Breast epithelium (tissue), 4 donors: ENCODE measurements at places on chromosomes 4 and X. TPM values are rescaled to one million over a fixed set of nuclear protein-coding genes. Genes with fewer than 3 reads are reported as not detected.

DNA sequence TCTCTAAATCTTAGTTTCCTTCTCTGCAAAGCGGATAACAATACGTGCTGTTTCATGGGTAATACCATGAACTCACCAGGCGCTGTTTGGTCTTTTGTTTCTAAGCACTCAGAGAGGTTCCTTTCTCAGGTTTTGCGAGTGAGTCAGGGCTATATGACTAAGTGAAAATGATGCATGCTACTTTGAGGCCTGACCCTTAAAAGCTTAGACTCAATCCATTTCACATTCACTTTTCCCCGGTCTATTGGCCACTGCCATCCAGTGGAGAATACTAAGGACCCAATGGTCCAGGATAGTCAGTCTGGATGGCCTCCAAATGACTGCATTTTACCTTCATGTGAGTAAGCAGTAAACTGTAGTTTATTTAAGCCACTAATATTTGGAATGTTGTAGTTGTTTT lies 400.8 kb upstream of the SLIT2 start:
- no peak overlapping the region for H3K4me3 ChIP-seq
- no peaks in the 10 kb centered on the region for H3K4me1 ChIP-seq
- H3K27me3 ChIP-seq = no peaks in the 10 kb centered on the region

- H3K27ac ChIP-seq = no peak overlapping the region
- H3K4me3 ChIP-seq = no peak overlapping the region
Observed at GRCh38 chrX:8204169-8204935, 33.3 kb upstream of the VCX2 start.

DNA sequence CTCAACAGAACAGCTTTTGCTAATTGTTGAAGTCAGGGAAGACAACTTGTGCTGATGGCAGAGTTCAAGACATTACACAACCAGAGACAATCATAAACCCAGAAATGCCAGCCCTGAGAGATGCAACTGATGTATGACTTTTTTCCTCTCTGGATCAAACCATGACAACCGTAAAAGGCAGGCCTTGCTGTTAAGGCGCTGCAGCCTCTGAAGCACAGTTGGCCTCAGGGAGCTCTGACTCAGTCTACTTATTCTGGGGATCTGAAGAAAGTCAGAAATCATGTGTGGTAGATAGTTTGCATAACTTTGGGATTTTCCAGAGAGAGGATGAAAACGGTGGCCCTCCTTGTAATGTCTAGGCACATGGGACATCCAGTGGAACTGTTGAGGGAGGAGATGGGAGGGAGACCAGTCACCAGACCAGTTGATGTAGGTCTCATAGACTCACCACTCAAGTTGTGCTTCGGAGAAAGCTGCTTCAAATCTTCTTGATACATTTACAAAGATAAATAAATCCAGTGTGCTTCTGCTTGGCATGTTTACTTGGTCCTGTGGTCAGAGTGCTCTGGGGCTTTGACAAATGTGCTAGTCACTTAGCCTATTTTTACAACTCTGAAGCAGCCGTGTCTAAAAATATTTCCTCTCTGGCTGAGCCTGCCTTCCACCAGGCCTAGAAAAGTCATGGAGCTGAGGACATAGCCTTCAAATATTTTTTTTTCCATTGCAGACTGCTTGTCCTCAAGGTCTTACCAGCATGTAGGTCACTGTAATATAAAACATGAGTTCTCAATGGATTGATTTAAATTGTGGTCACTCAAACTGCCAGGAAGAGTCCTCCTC lies 7.5 kb downstream of the HADH start:
- H3K4me1 ChIP-seq = peaks cover 4% of the 10 kb centered on the region
- no peak overlapping the region for H3K4me3 ChIP-seq
- no peaks in the 10 kb centered on the region for H3K27me3 ChIP-seq

DNA sequence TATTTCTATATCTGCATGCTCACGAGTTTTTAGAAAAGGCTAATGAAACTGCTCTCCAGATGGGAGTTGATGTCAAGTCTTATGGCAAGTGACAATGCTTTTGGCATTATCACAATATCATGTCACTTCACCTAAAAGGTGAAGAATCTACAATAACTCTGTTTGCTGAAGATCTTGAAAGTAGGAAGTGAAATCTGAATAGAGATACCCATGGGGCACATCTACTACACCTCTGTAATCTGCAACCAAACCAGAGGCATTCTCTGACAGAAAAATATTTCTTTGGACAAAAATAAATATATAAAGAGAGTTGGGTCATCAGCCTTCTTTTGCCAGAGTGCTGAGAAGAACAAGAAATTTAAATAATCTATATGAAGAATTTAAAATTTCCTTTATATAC lies 3.9 kb upstream of the VAMP7 start:
- no peak overlapping the region for H3K4me3 ChIP-seq
- no peak for DNase-seq
- H3K27me3 ChIP-seq = no peaks in the 10 kb centered on the region
- no peak overlapping the region for H3K27ac ChIP-seq

DNA sequence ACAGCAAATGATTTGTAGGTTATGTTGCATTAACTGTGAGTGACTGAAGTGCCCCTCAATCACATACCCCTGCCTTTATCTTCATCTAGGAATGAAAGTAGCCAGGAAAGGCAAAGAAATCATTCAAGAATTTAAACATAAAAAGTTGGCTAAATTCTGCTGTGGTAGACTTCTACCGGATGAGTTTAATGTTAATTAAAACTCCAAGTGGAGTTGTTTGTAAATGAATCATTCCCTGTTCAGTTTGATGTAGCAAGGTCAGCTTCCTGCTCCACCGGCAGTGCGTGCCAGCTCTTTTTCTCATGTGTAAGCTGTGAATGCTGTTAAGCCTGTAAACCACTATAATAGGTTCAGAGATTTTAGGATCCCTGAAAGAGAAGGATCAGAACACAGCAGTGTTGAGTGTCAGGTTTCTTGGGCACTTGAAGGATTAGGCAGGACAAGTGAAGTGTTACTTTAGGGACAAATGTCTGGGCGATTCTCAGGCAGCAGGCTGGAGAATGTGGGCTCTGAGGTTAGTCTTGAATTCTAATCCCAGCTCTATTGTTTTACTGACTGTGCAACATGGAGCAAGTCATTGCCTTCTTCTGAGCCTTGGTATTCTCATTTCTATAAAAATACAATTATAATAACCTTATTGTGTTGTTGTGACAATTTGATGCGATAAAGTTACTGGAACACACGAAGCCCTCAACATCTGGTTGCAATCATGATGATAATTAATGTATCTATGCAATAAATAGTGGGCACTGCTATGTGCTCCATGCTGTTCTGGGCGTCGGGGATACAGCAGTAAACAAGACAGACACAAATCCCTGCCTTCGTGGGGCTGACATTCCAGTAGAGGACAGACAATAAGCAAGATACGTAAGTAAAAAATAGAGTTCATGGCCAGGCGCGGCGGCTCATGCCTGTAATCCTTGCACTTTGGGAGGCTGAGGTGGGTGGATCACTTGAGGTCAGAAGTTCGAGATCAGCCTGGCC lies 112.0 kb downstream of the SHROOM3 start:
- H3K4me3 ChIP-seq = no peak overlapping the region
- no peaks in the 10 kb centered on the region for H3K36me3 ChIP-seq
- H3K4me1 ChIP-seq = no peaks in the 10 kb centered on the region
- H3K27me3 ChIP-seq = no peaks in the 10 kb centered on the region

GRCh38 chr4:158778156-158778711 lies 9.4 kb downstream of the FNIP2 start:
- no peaks in the 10 kb centered on the region for H3K36me3 ChIP-seq
- no peak for DNase-seq
- H3K27ac ChIP-seq = no peak overlapping the region

GRCh38 chr4:57110640-57111511 lies 691 bp upstream of the IGFBP7 start:
- no peaks in the 10 kb centered on the region for H3K4me1 ChIP-seq
- DNase-seq = peak; percentile 24
- H3K4me3 ChIP-seq = peak overlapping the region; percentile 93
- no peaks in the 10 kb centered on the region for H3K36me3 ChIP-seq

GRCh38 chr4:55399581-55399980 lies 3.8 kb downstream of the TMEM165 start:
- H3K4me3 ChIP-seq = no peak overlapping the region
- no peaks in the 10 kb centered on the region for H3K4me1 ChIP-seq
- H3K36me3 ChIP-seq = no peaks in the 10 kb centered on the region
- H3K27ac ChIP-seq = peak overlapping the region; percentile 73
- DNase-seq = no peak

DNA sequence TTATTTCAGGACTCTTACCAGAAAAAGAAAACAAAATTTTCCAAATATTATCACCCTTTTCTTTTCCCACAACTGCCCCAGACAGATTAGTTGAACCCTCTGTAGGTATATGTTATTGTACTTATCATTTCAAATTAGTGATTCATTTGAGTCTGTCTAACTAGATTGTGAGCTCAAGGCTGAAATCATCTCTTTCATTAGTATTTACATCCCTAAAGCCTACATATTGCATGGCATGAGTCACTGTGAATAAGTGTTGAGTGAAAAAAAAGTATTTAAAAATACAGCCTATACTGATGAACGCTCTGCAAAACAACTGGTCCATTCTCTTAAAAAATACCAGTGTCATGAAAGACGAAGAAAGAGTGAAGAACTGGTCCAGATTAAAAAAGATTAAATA lies 3.9 kb downstream of the PAGE3 start:
- peaks cover 24% of the 10 kb centered on the region for H3K27me3 ChIP-seq
- H3K27ac ChIP-seq = no peak overlapping the region
- no peaks in the 10 kb centered on the region for H3K36me3 ChIP-seq
- H3K4me3 ChIP-seq = no peak overlapping the region
- H3K4me1 ChIP-seq = no peaks in the 10 kb centered on the region

GRCh38 chrX:40153345-40154249 lies 55.8 kb upstream of the BCOR start:
- no peaks in the 10 kb centered on the region for H3K4me1 ChIP-seq
- DNase-seq = no peak
- H3K27ac ChIP-seq = peak overlapping the region; percentile 39
- no peaks in the 10 kb centered on the region for H3K36me3 ChIP-seq
- no peaks in the 10 kb centered on the region for H3K27me3 ChIP-seq

GRCh38 chr4:26432419-26432818 lies 57.9 kb downstream of the CCKAR start:
- no peak overlapping the region for H3K27ac ChIP-seq
- no peaks in the 10 kb centered on the region for H3K27me3 ChIP-seq
- no peaks in the 10 kb centered on the region for H3K4me1 ChIP-seq
- DNase-seq = no peak
- H3K4me3 ChIP-seq = no peak overlapping the region

- DNase-seq = no peak
- H3K4me3 ChIP-seq = no peak overlapping the region
- H3K27ac ChIP-seq = no peak overlapping the region
- no peaks in the 10 kb centered on the region for H3K4me1 ChIP-seq
Observed at GRCh38 chrX:87664381-87664780, 146.8 kb downstream of the KLHL4 start.

- no peaks in the 10 kb centered on the region for H3K27me3 ChIP-seq
- no peak for DNase-seq
- no peak overlapping the region for H3K4me3 ChIP-seq
- no peaks in the 10 kb centered on the region for H3K4me1 ChIP-seq
- no peaks in the 10 kb centered on the region for H3K36me3 ChIP-seq
- H3K27ac ChIP-seq = no peak overlapping the region
Observed at GRCh38 chr4:180603791-180604190, 1639.4 kb upstream of the TENM3 start.

DNA sequence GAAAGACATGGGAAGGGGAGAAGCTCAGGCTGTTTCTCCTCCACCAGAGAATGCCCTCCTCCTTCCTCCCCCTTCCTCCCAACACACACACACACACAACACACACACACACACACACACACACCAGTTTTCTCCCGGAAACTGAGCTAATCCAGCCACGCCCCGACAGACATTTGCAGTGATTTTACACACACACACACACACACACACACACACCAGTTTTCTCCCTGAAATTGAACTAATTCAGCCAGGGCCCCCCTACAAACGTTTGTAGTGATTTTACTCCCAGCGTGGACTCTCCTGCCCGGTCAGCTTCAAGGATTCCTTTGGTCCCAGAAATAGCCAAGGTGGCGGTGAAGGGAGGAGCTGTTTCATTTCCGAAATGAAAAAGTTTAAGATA lies 32.9 kb upstream of the STX18 start:
- DNase-seq = no peak
- peak overlapping the region; percentile 91 for H3K4me3 ChIP-seq
- H3K36me3 ChIP-seq = no peaks in the 10 kb centered on the region
- H3K27me3 ChIP-seq = no peaks in the 10 kb centered on the region
- H3K4me1 ChIP-seq = no peaks in the 10 kb centered on the region

GRCh38 chr4:51833236-51833635 lies 9.7 kb upstream of the DCUN1D4 start:
- no peaks in the 10 kb centered on the region for H3K36me3 ChIP-seq
- no peak overlapping the region for H3K27ac ChIP-seq
- H3K4me3 ChIP-seq = no peak overlapping the region
- H3K4me1 ChIP-seq = no peaks in the 10 kb centered on the region
- DNase-seq = no peak

DNA sequence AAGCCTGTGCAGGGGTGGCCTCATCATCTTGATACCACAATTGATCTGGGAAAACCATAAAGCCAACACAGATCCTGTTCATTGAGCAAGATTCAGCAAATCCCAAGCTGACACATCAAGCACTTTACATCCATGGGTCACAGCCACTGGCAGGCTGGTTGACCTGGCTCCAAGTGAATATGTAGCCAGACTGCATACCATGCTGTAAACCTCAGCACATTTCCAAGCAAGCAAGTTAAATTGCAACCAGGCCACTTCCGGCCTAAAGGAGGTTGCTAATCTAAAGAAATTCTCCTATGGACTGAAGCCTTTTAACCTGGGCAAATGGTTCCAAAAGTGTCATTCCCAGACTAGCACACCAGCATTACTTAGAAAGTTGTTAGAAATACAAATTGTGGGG lies 54.4 kb upstream of the USP26 start:
- no peak overlapping the region for H3K27ac ChIP-seq
- no peak for DNase-seq
- H3K36me3 ChIP-seq = no peaks in the 10 kb centered on the region
- H3K27me3 ChIP-seq = no peaks in the 10 kb centered on the region
- no peak overlapping the region for H3K4me3 ChIP-seq

DNA sequence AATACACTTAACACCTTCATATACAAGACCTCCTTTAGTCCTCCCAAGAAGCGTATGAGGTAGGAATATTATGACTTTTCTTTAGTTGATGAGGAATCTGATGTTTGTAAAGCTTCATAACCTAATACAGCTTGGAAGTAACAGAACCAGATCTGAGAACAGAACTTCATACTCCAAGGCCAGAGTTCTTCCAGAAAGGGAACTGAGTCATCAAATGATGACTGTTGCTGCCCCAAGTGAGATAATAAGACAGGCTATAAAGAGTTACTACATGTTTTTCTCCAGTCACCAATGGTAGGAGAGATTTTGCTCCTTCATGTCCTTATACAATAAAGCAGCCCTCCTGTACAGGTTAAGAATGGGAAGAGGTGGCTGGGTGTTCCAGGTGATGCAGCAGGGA lies 74.3 kb upstream of the ANXA3 start:
- no peak overlapping the region for H3K4me3 ChIP-seq
- no peak for DNase-seq
- H3K27ac ChIP-seq = no peak overlapping the region
- H3K36me3 ChIP-seq = no peaks in the 10 kb centered on the region
- H3K4me1 ChIP-seq = no peaks in the 10 kb centered on the region

- peak overlapping the region; percentile 40 for H3K27ac ChIP-seq
- H3K4me3 ChIP-seq = peak overlapping the region; percentile 54
- H3K4me1 ChIP-seq = no peaks in the 10 kb centered on the region
- DNase-seq = no peak
- no peaks in the 10 kb centered on the region for H3K27me3 ChIP-seq
- H3K36me3 ChIP-seq = no peaks in the 10 kb centered on the region
Observed at GRCh38 chrX:73215246-73215645, 595 bp upstream of the NAP1L2 start.

Gene ASB5
- not detected for total RNA-seq

Gene ADGRG4
- under 0.01 TPM for total RNA-seq

Gene TMEM31
- total RNA-seq = not detected

Gene PDGFRA
- total RNA-seq = 154 TPM

Gene IL1RAPL2
- total RNA-seq = 0.66 TPM

Gene PAGE4
- not detected for total RNA-seq

Gene ANOS1
- 4.9 TPM for total RNA-seq

Gene CXCL9
- 2.3 TPM for total RNA-seq
